AML-193 (cell line): ENCODE measurements at places on chromosomes 5 and 9.

GRCh38 chr9:124140941-124141568 is 116.7 kb upstream of the NEK6 start:
- DNase-seq = no peak

GRCh38 chr5:17103461-17103860 is 114.0 kb upstream of the BASP1 start:
- DNase-seq = no peak

DNA sequence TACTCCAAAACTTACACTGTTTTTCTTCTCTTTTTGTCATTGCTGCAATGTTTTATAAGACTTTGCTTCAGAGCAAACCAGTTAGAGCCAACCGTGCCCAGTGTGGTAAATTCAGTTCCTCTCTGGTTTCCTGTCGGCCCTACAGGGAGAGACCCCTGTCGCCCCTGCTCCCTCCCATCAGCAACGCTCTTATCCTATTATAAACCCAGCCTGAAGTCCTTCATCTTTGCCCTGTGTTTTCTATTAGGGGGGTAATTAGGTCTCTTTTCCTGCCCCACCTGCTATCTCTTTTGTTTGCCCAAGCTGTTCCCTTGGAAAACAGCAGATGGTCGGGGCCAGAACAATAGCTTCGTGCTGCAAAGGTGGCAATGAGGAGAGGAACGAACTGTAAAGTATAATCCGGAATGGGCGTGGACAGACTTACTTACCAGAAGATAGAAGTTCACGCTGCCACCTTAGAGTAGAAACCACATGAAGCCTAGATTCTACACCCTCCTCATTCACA is 21.4 kb upstream of the OTULINL start:
- peak; percentile 10 for DNase-seq

DNA sequence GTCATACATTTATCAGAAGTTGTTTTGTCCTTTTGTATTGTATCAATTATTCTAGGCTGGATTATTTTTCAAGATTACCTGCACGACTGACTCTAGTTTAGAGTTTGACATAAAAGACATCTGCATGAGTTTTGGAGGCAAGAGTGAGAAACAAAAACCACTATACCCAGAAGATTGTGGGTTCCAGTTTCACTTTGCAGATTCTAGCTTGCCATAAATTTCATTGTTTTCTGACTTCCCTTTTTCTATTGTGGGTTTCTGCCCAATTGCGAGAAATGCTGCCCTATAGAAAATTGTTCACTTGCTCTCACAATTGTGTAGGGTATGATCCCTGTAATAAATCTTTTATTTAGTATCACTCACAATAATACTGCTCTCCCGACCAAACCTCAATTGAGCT is 1043.4 kb upstream of the CDH10 start:
- no peak for DNase-seq

DNA sequence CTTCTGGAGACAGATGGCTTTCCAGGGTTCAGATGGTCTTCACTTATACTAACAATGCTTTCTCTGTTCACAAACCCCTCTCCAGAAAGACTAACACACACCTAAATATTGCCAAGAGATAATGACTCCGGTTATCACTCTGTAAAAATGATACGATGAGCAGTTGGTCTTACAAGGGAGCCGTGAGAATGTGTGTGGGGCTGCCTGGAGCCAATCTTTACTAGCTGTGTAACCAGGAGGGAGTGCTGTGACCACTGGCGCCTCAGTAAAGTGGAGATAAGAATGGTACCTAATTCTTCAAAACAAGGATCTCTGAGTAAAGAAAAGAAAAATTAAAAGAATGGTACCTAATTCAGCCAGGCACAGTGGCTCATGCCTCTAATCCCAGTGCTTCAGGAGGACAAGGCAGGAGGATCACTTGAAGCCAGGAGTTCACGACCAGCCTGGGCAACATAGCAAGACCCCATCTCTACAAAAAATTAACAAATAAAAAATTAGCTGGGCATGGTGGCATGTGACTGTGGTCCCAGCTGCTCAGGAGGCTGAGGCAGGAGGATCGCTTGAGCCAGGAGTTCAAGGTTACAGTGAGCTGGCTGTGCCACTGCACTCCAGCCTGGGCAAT is 39.9 kb upstream of the IL17B start:
- DNase-seq = no peak

DNA sequence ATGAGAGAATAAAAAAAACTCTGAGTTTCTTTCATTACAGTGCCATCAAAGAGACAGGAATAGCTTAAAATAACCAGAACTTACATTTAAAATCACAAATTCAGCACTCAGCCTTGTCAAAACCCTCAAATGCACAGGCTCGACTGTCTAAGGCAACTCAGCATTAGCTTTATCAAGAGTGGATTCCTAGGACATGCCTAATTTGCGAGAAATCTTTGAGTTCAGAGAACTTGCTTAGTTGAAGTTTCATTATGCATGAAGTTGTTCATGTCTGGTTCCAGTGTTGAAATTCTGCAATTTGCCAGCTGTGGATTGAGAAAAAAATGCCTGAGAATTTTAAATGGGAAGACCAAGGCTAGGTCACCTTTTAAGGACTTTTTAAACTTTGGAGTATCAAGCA is 151.1 kb downstream of the LRRC70 start:
- no peak for DNase-seq

GRCh38 chr9:79945016-79945415 is 373.3 kb downstream of the TLE4 start:
- no peak for DNase-seq

GRCh38 chr9:13364271-13365000 is 84.9 kb upstream of the MPDZ start:
- DNase-seq = no peak

GRCh38 chr9:92882276-92882675 is 4.4 kb upstream of the ZNF484 start:
- no peak for DNase-seq

GRCh38 chr9:115032296-115032695 is 85.7 kb downstream of the TNC start:
- DNase-seq = no peak

DNA sequence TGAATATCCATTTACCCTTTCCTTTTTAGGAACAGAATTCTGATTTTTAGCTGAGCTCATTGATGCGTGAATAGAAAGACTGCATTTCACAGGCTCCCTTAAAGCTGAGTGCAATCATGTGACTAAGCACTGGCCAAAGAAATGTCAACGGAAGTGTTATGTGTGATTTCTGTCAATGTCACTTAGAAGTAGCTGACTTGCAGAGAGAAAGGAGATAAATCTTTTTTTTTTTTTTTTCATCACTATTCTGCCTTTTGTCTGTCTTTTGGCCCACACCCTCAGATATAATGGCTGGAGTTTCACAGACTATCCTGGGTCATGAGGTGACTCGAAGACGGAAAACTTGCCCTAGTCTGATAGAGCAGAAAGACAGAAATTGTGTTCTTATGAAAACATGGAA is 39.3 kb upstream of the SLC27A6 start:
- DNase-seq = no peak

- DNase-seq = no peak
Observed at GRCh38 chr5:165928971-165929370, 2362.5 kb upstream of the WWC1 start.

DNA sequence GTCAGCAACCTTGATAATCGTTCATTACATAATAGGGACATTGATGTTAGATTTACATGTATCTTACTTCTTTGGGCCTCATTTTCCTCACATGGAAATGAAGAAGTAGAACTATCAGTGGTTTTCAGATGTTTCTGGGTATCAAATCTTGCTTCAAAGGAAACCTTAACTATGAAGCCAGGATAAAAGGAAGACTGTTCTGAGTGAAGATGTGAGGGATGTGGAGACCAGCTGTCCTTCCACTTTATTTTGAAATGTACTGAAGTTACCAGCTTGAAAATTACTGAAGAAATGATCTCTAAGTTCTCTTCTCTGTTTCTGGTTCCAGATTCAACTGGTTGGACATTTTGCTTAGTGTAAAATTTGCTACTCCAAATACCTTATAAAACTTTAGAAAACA is 186.0 kb downstream of the ADAMTSL1 start:
- no peak for DNase-seq

DNA sequence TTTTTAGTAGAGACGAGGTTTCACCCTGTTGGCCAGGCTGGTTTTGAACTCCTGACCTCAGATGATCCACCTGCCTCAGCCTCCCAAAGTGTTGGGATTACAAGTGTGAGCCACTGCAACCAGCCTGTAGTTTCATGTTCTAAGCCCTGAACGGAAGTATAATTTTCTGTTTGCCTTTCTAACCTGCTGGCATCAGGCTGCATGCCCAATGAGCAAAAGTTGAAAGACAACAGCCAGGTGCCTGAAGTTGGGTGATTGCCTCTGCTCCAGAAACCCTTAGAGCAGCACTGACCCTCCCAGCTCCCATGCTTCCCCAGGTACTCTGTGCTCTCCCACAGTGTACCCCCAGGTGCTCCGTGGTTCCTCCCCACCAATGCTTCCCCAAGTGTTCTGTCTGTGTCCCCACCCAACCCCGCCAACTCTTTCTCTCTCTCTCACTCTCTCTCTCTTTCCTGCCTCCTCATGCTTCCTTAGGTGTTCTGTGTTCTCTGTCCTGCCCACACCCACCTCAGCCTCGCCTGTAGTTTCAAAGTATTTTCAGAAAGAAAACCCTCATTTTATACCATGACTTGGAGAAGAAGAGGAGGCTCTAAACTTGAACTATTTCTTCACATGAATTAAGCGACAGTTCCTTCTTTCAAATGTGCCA is 145.3 kb downstream of the SNCAIP start:
- no peak for DNase-seq

- DNase-seq = no peak
Observed at GRCh38 chr9:9352877-9353481, 1259.8 kb downstream of the PTPRD start.

DNA sequence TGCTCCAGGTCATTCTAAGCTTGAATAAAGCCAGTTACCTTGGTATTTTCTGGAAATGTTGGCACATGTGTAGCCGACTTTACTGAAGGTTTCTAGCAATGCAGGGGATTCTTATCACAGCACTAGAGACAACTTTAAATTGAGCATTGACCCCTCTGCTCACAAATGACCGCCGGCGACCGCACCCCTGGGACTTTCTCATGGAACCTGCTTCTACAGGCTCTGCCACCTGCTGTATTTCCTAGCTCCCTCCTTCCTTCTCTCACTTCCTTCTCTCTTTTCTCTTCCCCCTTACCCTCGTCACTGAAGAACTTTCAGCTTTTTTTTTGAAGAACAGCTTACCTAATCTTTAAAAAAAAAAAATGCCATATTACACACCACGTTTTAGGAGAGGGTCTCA is 30.9 kb upstream of the DAB2 start:
- DNase-seq = no peak

GRCh38 chr9:125760537-125760936 is 13.4 kb downstream of the PBX3 start:
- no peak for DNase-seq

GRCh38 chr5:7657153-7657552 is 193.8 kb downstream of the CFAP90 start:
- no peak for DNase-seq

GRCh38 chr5:141211-141610 is 49.2 kb downstream of the PLEKHG4B start:
- DNase-seq = no peak

DNA sequence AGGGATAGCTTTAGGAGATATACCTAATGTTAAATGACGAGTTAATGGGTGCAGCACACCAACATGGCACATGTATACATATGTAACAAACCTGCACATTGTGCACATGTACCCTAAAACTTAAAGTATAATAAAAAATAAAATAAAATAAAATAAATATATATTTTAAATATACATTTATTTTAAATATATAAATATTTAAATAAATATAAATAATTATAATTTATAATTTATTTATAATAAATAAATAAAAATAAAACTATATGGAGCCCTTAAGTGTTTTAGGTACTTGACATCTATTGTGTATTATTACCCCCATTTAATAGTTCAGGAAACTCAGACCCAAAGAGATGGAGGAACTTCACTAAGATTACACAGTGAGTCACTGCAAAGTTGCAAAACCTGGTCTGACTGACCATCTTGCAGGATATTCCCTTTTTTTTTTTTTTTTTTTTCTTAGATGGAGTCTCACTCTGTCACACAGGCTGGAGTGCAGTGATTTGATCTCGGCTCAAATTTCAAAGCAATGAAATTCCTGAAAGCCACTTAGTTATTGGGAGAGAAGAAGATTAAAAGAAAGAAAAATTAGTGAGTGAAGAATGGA is 5.8 kb upstream of the C5orf52 start:
- peak; percentile 35 for DNase-seq

GRCh38 chr9:126155756-126156664 is 170.6 kb upstream of the MVB12B start:
- no peak for DNase-seq

DNA sequence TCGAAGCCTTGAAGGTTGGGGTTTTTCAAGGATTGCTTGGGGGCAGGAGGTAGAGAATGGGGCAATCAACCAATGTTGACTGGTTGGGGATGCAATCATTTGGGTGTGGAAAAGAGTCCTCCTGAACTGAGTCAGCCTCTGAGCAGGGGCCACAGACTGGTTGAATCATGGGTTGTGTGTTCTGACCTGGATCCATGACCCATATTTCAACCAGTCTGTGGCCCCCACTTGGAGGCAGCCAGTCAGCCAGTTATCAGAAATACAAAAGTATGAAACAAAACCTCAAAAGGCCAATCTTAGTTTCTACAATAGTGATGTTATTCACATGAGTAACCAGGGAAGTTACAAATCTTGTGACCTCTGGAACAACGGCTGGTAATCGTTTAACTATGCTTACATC is 81.4 kb upstream of the RANBP6 start:
- no peak for DNase-seq

- no peak for DNase-seq
Observed at GRCh38 chr5:14410068-14410393, 171.6 kb upstream of the OTULINL start.

DNA sequence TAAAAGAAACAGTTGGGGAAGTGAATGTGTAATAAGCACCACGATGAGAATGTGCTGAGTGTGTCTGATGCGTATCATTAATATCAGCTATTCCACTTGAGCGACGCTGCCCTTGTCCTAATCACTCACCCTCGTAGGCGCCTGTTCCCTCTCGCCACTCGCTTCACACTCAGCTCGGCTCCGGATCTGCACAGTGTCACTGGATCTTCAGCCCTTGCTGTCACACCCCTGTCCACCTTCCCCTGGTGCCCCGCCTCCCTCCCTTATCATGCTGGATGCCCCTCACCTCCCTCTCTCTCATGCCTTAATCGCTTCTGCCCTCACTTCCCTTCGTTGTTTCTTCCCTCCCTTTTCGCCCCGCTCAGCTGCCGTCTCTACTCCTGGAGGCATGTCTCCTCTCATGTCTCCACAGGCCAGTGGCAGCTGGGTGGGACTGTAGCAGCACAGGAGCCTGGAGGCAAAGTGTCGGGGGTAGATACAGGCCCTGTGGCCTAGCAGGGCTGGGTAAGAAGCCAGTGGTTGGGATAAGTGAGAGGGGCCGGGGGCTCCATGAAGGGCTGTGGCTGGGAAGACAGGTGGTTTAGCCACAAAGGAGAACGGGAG is 43.5 kb downstream of the ANKDD1B start:
- no peak for DNase-seq

GRCh38 chr5:52909192-52909591 is 80.0 kb upstream of the ITGA2 start:
- DNase-seq = no peak

DNA sequence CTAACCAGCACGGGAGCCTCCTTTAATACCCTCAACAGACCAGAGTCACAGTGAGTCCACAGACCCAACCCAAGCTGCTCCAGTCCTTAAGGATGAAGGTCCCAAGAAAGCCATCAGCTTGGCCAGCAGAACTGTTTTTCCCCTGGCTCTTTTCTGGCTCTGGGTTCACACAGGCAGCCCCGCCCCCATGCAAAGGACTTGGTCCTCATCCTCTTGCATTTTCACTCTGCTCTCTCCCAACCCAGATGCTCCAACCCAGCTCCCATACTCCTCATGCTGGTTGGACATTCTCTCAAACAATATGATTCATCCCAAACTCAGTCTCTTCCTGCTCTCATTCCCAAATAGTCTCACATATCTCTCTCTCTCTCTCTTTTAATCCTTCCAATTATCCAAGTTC is 74.2 kb upstream of the SPOCK1 start:
- DNase-seq = no peak
